Activated CD8-positive, alpha-beta memory T cell treated with anti-CD3 and anti-CD28 coated beads for 1 hour (primary cell): ENCODE measurements at places on chromosomes 2 and 18.

DNA sequence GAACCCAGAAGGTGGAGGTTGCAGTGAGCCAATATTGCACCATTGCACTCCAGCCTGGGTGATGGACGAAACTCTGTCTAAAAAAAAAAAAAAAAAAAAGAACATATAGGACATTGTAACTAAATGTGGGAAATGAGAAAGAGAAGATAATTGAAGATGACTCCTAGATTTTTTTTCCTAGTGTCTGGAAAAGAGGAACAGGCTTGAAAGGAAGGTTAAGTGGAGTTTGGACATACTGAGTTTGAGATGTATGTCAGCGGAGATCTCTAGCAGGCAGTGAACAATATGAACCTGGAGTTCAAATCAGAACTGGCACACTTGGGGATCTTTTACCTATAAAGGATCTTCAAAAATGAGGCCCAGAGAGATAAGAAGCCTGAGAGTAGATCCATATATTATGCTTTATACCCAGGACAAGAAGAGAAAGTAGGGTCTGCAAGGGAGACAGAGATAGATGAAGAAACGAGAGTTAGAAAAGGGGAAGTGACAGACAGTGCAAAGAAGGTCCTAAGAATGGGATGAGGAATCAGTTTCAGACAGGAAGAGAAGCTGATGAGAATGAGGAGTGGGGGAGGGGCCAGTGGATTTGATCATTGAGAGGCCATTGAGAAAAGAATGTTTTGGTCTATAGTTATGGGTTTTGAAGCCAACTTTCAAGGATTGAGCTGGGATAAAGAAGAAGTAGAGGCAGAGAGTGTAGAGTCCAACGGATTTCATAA, 46.9 kb upstream of the CD28 start:
- no peak for DNase-seq

DNA sequence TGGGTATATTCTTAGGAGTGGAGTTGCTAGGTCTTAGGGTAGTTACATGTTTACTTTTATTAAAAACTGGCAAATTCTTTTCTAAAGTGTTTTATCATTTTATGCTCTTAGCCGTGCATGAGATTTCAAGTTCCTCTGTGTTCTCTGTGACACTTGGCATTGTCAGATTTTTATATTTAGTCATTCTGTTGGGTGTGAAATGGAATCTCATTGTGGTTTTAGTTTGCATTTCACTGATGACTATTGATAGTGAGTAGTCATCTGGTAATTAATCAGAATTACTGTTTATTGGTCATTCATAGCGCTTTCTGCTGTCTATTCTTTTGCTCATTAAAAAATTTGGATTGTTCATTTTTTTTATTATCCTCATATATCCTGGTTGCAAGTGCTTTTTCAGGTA, 34.1 kb downstream of the RAB3GAP1 start:
- no peak for DNase-seq

- DNase-seq: no peak
These were observed 74.6 kb downstream of the ARL4C start for GRCh38 chr2:234422273-234422732.

DNA sequence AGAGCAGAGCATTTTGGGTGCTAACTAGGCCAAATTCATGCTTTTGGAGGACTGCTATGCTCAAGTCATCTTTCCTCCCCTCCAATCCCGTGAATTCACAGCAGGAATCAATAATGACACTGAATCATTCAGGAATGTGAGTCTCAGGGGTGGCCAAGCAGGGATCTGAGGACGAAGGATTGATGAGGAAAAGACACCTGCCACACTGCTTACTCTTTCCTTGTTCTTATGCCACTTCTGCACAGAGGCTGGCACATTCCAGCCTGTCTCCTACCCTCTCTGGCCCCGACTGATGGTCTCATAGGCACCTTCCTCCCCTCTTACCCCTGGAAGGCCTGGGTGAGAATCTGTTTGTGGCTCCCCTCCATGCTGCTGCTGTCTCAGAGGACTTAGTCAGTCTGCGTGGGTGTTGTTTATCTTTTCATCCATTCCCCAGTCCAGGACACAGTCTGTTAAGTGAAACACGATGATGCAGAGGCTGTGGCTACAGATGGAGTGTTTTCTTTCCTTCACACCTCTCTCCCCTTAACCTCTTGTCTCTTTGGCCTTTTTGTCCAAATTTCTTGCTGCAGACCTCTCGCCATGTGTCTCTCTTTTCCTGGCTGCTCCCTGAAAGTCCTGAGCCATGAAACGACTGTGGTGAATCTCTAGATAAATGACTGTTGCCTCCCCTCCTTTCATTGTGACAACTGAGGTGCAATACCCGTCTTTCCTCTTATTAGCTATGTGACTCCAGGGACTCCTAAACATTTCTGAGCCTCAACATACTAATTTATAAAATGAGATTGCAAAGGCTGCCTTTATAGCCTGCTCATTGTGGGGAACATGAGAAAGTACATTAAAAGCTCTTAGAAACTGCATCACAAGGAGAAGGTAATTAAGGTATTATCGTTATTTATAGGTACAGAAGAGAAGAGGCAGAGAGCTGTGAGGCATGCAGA, 86.9 kb downstream of the RDH14 start:
- DNase-seq: no peak

GRCh38 chr2:63046552-63046951, 4.1 kb upstream of the OTX1 start:
- DNase-seq: no peak

DNA sequence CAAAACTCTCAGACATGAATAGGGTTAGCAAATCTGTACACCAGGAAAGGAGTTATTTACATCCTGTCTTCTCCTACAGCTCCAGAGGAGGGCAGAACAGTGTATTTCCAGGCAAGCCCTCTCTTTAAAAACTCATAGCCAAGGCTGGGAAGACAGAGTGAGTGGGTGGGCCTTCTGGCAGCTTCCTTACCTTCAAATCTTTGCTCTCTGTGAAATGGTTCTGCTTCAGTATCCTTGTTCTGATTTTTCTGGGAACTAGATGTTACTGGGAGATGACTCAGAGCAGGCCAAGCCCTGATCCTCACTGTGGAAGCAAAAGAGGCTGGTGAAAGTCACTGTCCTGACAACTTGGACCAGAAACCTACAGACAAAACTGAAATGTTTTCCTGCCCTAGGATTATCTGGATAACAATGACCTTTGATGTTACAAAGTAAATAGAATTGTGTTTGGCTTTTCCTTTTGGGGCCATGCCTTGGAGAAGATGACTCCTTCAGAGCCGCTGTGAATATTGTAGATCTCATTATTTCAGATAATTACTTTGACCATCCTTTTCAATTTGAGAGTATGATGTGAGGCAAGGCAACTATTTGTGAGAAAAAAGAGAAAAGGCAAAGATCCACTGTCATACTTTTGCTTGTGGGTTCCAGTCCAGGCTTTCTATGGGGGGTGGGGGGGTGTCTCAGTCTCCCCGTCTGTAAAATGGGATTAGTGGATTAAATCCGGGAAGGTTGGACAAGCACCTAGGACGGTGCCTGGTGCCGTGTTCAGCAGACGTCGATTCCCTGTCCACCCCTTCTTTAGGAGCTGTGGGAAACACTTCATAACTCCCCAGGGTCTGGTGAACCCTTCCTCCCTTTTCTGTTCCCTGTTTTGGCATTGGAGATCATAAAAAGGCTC, 644 bp upstream of the QPCT start:
- DNase-seq: no peak

DNA sequence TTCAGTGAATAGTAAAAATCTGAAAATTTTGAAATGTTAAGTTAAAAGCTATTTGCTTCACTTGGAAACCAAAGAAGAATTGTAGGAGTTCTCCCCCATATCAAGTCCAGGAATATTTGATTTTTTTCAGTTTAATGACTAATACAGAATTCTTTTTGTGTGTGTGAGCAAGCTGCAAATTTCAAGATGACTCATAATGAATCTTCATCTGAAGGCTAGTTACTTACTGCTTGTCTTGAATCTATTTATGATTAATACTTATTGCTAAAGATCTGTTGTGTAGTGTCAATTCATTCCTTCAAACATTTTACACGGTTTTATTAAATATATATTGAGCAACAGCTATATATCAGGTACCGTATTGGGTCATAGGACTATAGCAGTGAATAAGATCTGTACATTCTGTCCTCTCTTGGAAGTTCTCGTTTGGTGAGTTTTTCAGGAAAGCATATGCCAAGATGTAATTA, 47.8 kb upstream of the CAVIN2 start:
- DNase-seq: no peak

DNA sequence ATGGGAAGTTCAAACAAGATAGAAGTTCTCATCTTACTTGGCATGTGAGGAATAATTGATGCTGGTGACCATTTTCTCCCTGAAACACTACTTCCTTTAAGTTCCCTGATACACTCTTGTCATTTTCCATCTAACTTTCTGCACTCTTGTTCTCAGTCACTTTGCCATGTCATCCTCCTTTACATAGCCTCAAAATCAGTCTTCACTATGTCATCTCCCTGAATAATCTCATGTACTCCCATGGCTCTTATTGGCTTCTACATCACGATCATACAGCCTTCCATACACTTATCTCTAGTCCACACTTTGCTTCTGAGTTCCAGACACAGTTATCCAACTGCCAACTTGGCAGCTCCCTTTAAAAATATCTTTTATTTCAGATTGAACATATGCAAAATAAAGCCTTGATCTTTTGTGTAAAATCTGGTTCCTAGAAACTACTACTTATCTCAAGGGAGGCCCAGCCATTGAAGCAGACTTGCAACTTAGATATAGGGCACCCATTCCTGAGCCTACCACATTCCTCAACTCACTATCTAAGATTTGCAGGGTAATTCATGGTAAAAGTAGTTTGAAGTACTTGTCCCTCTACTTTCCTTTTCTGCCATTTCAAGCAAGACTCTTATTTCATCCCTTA, 1070.2 kb upstream of the NXPH2 start:
- DNase-seq: no peak

DNA sequence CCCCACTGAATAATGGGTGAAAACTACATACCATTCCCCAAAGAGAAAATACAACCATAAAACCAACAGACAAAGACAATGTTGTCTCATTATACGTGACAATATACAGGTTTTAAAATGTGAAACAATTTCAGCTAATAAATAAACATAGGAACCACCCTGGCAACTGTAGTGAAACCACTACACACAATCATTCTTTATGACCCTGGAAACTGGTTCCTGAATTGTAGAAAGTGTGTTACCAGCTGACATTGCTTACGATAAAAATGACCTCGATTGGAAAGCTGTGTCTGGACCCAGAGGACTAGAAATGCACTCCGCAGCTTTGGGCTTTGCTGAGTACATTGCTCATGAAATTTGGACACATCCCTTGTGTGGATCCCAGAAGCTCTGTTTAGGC, 73.9 kb upstream of the LPIN2 start:
- no peak for DNase-seq

DNA sequence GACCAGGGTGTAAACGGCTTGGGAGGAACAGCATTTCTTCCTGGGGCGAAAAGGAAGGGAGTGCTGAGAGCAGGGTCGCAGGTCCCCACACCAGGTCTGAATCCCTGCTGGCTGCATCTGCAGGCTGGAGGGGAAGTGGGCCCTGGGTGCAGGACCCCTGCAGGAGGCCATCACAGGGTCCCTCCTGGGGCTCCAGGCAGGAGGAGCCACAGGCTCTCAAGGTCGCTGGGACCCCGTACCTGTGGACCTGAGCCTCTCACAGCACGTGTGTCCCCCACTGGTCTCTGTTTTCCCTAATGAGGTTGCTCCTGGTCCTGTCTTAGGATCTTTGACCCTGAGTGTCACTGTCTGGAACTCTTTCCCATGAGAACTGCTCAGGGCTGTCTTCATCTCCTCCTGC, 147.8 kb upstream of the ZNF236 start:
- DNase-seq: no peak

DNA sequence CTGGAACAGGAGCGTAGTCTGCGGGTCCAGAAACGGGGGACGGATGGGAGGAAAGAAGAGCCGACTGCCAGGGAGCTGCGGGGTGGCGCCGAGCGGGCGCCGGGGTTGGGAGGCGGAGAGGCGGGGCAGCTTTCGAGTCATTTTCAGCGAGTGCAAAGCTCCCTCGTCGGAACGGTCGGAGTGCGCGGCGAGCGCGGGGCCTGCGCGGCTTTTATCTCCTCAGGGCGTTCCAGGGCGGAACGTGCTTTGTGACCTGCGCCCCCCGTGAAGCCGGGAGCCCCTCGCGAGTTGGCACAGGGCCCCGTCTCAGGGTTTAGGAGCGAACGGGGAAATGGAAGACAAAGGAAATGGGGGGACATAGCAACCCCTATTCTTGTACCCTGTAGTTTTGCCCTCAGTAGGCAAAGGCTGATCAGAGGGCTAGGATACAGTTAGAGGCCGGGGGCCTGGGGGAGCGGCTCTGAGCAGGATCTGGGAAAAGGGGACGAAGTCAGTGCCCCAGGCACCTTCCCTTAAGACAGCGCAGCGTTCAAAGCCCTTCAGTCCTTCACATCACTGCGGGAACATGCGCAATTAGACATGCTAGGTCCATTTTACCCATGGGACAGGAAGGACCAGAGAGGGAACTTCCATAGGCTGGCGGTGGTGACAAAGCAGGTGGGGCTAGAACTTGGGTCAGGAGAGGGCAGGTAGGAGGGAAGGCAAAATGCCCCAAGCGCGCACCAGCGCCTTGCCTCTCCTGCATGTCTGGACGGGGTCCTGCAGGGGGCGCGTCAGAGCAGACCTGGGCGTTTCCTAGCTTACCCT, 60.1 kb upstream of the IL1RL1 start:
- DNase-seq: no peak

DNA sequence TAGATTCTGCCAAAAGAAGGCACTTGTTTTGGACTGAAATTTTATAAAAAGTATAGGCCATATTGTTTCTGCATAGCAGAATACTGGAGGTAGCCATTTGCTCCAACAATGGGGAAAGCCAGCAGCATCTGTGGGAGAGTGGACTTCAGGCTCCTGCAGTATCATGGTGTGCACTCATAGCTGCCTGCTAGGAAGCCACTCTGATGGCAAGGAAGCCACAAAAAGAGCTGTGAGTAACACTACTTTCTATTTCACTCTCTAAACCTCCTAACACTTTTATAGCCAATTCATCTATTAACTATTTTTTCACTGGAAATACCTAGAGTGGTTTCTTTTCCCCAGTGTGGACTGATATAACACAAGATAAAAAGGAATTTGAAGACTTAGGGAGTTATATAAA, 144.4 kb upstream of the KCNJ3 start:
- DNase-seq: no peak

DNA sequence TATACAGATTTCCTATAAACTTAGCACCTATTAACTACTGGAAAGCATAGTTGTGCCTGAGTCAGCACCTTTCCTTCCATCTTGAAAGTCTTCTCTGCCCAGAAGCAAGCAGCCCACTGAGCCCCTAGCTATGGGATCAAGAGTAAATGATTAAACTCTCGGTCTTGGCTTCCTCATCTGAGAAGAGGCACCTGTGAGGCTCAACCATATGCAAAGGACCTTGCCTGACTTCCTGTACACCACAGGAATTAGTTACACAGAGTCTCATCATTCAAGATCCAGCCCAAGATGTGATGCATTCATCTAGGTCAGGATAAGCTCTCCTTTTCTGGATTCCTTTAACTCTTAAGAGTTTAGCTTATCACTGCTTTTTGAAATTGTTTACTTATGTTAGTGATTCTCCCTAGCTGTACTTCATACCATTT, 96.0 kb downstream of the CDH2 start:
- DNase-seq: no peak

GRCh38 chr18:54392543-54393023, 34.9 kb downstream of the C18orf54 start:
- DNase-seq: no peak
